Aorta (tissue), 5 donors: ENCODE measurements at places on chromosomes 3 and 15. TPM values are rescaled to one million over a fixed set of nuclear protein-coding genes. Genes with fewer than 3 reads are reported as not detected.
A peak's percentile ranks its signal among the peaks of the same experiment; 100 is the strongest.

DNA sequence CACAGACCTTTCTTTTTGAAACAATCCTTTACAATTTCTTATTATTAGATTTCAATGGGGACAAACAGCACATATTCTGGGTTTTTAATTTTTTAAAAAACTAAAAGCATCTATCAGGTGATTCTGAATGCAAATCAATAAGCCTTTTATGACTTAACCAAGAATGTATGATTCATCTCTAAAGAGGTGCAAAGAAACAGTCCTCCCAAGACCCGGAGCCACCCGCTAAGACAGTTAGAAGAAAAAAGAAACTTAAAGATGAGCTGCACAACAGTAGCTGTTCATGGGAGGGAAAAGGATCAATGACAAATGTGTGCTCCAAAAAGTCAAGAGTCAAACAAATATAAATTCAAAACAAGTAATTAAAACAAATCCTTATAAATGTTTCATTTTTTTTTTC is 319.5 kb downstream of the THSD4 start:
- DNase-seq = no peak

DNA sequence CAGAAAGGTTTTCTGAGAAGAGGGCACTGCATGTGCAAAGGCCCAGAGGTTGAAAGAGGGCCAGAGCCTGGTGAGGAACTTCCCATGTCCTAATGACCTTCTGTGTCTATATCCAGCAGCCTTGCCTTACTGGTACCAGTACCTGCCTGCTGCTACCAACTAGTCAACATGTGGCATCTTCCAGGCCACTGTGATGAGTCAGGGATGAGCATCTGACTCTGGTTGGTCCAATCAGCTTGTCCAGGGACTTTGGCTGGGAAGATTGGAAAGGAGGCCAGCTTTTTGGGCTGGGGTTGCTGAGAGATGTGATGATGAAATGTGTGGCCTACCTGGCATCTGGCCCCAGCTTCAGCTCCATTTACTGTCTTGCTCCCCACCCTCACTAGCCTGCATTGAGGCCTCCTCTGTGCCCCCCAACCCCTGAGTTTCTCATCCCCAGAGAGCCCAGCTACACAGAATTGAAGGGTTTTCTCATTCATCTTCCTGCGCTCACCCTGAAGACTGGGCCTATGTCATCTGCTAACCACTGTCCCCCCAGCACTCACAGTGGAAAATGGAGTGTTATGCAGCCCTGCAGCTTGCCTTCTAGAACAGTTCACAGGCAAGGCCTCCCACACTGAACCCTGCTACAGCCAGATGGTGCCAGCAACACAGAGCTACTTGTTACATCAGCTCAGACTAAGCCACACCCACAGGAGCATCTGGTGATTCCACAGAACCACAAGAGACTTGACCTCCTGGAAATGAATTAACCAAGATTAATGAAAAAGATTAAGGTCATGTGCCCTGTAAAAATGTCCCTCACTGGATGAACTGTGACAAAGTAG is 1.3 kb upstream of the TWF2 start:
- DNase-seq = peak; percentile 72

GRCh38 chr3:42490243-42490642 is 12.2 kb upstream of the VIPR1 start:
- peak; percentile 86 for DNase-seq

GRCh38 chr3:155785662-155786295 is 20.3 kb downstream of the C3orf33 start:
- no peak for DNase-seq

GRCh38 chr3:45329761-45330305 is 58.5 kb upstream of the LARS2 start:
- DNase-seq = no peak

GRCh38 chr15:89513284-89513683 is 16.9 kb upstream of the RHCG start:
- DNase-seq = no peak

The ZBTB20 gene
- total RNA-seq = 99.6 TPM

DNA sequence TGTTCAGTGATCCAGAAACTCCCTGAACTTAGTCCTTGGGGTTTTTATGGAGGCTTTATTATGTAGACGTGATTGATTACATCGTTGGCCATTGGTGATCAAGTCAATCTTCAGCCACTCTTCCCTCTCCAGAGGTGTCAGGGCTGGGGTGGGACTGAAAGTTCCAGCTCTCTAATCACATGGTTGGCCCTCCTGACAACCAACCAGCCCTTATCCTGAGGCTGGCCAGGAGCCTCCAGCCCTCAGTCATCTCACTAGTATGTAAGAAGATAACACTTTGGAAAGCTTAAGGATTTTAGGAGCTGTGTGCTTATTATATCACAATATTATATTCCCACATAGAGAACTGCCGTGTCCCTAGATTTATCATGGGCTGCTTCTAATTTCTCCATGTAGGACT is 142.3 kb downstream of the VPS8 start:
- DNase-seq = no peak

GRCh38 chr15:39888809-39889208 is 31.3 kb downstream of the GPR176 start:
- DNase-seq = no peak

The HHLA2 gene
- total RNA-seq = not detected

DNA sequence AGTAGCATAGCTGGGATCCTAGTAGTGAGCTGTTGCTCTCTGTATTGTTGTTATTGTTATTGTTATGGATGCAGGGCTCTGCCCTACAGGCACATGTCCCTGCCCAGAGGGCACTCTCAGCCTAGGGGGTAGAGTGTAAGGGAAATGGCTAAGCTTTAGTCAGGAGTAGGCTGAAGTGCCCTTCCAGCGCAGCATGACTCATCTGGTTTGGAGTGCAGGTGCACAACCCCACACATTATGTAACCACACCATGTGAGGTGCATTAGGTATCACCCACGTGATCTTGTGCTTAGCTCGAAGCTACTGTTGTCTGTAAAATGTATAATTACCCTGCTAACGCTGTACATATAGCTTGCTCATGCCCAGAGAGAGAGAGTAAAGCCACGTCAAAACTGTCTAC is 48.3 kb upstream of the TIPARP start:
- no peak for DNase-seq

- DNase-seq = peak; percentile 81
Measured at GRCh38 chr15:84816694-84817465, at the start of gene ALPK3. Gene ALPK3 (plus strand): TSS chr15:84817356. CDS start chr15:84817453, 97 bp downstream.

DNA sequence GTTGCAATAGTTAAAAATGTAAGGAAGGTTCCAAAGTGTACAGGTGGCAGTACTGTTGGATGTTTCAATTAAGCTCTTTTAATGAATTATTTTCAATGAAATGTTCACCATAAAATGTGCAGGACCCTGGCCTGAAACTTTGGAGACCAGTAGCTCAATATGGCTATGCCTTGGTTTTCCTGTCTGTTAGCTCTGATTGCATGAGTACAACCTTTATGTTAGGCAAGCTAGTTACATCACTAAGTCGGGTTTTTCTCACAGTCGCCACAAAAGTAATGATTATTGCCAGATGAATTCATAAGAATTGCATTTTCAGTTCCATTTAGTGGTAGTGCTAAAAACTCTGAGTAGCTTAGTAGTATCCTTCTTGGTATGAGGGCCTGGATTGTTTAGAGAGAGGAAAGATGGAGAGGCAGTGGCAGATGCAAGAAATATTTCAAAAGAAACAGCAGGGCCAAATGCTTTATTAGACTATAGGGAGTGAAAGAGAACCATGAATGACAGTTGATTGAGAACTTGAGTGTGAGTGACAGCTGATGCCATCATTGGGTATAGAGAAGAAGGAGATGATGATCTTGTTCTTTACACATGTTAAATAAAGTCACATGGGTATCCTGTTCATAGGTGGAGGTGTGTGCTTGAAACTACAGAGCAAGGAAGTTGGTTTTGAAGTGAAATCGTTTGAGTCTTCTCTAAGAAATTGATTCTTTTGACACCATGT is 109.5 kb downstream of the AKAP13 start:
- DNase-seq = no peak

GRCh38 chr3:36196058-36196457 is 184.2 kb upstream of the STAC start:
- DNase-seq = no peak

The THRB gene
- 77.9 TPM for total RNA-seq

DNA sequence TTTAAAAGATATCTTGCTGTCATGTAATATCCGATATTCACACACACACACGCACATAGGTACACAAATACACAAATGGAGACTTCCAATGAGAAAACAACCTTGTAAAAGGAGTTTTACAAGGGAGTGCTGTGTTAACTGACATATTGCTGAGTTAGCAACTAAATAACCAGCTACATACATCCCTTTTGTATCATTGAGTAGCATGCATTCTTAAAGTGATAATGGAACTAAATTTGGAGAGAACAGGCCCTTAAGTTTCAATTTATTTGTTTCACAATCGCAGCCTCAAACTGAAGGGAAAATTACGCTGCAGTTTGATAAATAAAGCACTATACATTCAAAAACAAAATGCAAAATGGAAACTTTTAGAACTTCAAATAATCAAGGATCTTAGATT is 1046.0 kb upstream of the NR2F2 start:
- no peak for DNase-seq

DNA sequence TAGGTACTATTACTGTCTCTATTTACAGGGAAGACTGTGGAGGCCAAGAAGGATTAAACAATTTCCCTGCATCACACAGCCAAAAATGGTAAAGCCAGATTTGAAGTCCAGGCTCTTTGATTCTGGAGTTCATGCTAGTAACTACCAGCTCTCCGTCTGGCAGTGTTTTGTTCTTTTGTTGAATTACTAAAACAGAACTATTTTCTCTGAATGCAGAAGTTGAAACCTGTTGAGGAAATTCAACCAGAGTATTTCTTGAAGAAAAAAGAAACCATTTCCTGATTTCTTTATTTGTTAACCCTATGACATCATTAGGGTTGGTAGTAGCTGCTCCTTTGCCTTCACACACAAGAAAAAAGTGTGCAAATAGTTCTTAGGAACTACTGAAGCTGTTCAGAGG is 34.3 kb downstream of the CRTC3 start:
- no peak for DNase-seq

DNA sequence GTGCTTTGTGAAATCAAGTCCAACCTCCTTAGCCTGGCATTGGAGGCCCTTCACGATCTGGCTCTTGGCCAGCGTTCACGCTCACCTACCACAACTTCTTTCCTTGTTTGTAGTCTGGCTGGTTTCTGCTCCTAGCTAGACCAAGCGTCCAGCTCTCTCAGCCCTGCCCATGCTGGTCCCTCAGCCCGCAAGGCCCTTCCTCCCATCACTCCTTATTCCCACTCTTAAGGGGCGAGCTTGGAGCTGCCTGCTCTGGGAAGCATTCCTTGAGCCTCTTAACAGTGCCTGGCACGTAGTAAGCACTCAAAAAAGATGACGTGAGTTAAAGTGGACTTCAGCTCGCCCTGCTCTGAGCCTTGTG is 8.7 kb downstream of the SLC6A6 start:
- no peak for DNase-seq

GRCh38 chr3:79268422-79268821 is 499.4 kb downstream of the ROBO1 start:
- DNase-seq = no peak

GRCh38 chr3:13135811-13136321 is 62.6 kb upstream of the IQSEC1 start:
- no peak for DNase-seq

The ANKRD63 gene
- total RNA-seq = not detected

DNA sequence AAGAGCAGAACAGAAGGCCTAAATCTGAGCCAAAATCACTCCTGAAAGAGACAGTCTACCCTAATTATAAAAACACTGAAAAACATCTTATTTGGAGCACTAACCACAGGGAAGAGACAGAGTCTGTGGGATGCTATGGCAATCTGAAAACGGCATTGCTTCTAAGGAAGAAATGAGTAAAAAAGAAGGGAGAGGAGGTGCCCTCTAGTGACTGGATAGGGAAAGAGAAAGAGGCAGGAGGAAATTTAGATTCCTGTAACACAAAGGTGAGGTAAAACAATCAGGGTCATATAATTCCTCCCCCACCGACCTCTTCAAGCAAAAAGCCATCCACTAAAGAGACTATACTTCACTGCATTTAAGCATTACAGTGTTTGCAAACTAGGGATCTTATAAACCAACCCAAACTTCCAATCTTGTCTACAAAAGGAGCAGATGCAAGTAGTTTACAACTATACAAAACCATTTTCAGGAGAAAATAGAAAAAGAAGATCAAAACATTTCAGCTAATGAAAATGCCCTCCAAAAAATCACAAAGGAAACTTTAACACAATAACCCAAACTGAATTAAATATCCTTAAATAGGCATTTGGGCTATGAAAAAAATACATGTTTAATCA is 32.6 kb downstream of the HACD2 start:
- DNase-seq = no peak

GRCh38 chr3:189863031-189863430 is 231.8 kb downstream of the TP63 start:
- DNase-seq = no peak

- DNase-seq = no peak
Measured at GRCh38 chr3:141286856-141287255, 55.2 kb downstream of the PXYLP1 start.

- DNase-seq = peak; percentile 85
Measured at GRCh38 chr15:90059208-90059985, 42.9 kb downstream of the IDH2 start.

- DNase-seq = no peak
Measured at GRCh38 chr3:59555593-59556315, 505.9 kb upstream of the CFAP20DC start.

DNA sequence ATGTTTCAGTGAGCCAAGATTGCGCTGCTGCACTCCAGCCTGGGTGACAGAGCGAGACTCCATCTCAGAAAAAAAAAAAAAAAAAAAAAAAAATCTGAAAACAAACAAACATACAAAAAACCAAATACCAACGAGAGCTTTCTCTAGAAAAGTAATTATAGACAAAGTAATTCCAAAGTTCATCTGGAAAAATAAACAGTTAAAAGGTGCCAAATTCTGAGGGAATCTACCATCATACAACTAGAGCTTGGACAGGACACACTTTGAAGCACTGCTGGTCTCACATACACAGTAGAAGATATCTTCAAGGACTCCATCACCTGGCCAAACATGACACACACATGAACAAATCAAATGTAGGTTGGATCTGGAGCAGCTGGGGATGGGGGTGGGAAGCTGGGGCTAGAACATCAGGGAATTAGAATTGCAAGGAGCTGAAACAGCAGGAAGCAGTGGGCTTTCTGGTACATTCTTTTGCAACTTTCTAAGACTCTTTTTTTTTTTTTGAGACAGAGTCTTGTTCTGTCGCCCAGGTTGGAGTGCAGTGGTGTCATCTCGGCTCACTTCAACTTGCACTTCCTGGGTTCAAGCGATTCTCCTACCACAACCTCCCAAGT is 41.1 kb upstream of the CTSH start:
- peak; percentile 9 for DNase-seq

DNA sequence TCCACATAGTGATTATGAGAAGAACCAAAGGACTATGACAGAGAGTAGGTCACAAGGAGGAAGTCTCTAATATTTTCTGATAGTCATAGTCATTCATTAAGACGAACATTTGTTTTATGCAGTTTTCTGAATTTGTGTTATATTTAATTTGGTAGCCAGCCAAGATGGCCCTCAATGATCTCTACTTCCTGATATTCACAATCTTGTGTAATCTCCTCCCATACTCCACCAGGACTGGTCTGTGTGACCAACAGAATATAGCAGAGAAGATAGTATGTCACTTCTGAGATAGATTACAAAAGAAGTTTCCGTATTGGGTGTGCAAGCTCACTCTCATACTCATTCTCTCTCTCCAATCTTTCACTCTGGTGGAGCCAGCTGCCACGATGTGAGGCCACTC is 30.8 kb downstream of the HLTF start:
- no peak for DNase-seq
